Stimulated activated CD4-positive, alpha-beta T cell treated with anti-CD3 and anti-CD28 coated beads, Interleukin-15, amount 100 ng/mL, for 24 hours (primary cell): ENCODE measurements at places on chromosomes 5 and 9.

DNA sequence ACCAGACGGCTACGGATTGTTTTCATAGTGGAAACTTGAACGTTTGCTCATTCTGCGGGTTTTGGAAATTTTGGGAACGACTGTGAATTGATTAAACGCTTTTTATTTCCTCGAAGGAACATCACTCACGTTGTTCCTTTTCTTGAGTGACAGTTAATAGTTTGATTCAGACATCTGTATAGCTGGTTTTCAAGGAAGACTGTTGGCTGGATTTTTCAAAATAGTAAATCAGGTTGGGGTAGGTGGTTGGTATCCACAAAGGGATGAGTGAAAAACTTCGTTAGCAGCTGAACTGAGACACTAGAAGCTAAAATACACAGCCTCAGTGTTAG lies 1.1 kb downstream of the TGFBR1 start:
- no peak for DNase-seq

DNA sequence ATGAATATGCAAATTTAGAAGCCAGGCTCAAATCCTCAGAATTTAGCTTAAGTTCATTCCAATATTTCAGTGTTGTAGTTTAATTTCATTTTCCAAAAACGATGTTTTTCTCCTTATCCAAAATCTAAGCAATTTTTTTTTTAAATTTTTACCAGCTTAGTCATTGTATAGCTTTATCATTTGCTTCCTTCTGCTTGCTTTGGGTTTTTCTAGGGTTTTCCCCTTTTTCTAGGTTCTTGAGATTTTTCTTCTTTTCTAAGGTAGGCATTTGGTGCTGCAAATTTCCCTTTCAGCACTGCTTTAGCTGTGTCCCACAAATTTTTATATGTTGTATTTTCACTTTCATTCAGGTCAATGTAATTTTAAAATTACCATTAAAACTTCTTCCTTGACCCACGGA lies 34.4 kb upstream of the CCDC112 start:
- DNase-seq = no peak

GRCh38 chr9:21709464-21710058 lies 92.9 kb upstream of the MTAP start:
- DNase-seq = peak; percentile 81

GRCh38 chr5:35384658-35385057 lies 154.4 kb upstream of the PRLR start:
- DNase-seq = no peak

- no peak for DNase-seq
These were observed 2.2 kb upstream of the CEP120 start for GRCh38 chr5:123425431-123425830.

GRCh38 chr5:1468247-1468612 lies 23.0 kb upstream of the SLC6A3 start:
- DNase-seq = peak; percentile 36

- peak; percentile 58 for DNase-seq
These were observed 84.5 kb downstream of the RFX3 start for GRCh38 chr9:3441197-3441816.

DNA sequence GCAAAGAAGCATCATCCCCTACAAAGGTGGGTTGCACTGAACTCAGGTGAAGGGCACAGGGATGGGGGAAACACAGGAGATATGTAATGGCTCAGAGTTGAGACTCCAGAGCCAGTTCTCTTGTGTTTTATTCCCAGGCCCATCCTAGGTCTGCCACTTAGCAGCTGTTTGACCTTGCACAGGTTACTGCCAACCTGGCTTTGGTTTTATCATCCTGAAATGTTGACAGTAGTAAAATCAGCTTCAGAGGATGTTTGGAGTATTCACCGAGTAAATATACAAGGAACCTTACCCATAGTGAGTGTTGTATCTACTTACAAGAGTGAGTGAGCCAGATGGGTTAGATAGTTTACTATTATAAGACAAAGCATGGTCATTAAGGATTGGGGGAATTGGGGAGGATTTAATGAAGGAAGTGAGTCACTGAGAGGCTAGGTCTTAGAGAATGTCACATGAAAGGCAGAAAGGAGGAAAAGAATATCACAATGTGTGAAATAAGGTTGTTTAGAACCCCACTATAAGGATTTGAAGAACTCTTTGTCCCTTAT lies 141.3 kb downstream of the MAN2A1 start:
- no peak for DNase-seq

- no peak for DNase-seq
These were observed 95.1 kb upstream of the HMHB1 start for GRCh38 chr5:143716881-143717280.

GRCh38 chr9:104854613-104855012 lies 73.3 kb downstream of the ABCA1 start:
- DNase-seq = no peak

- no peak for DNase-seq
These were observed 512.9 kb downstream of the NTRK2 start for GRCh38 chr9:85182383-85182782.

DNA sequence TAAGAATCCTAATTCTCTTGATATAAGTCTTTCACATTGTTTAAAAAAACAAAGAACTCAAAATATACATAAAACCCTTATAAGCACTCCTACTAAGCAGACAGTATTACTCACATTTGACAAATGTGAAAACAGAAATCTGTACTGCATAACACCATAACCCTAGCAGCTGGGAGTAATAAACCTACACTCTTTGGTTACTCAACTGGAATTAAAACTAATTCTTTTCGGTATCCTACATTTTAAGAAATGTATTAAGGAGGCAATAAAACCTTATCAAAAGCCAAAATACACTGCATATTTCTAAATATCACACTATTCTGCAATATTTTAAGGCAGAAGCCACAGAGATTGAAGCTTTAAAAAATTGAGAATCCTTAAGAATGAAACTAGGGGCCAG lies 6.8 kb downstream of the AUH start:
- no peak for DNase-seq

- DNase-seq = peak; percentile 69
These were observed 27.1 kb upstream of the SLC6A19 start for GRCh38 chr5:1174122-1174936.

- no peak for DNase-seq
These were observed 18.9 kb upstream of the FAM174A start for GRCh38 chr5:100516285-100516684.

- DNase-seq = no peak
These were observed 5.3 kb upstream of the FAM151B start for GRCh38 chr5:80482578-80482977.

- no peak for DNase-seq
These were observed 20.1 kb downstream of the FBXL17 start for GRCh38 chr5:108361771-108362170.

- peak; percentile 65 for DNase-seq
These were observed at the start of gene OSMR for GRCh38 chr5:38845526-38846378. Gene OSMR, plus strand, starts transcription at chr5:38846012. Its CDS starts 23,033 bp downstream, at chr5:38869045.

GRCh38 chr9:126515873-126516505 lies 97.7 kb upstream of the LMX1B start:
- DNase-seq = no peak

DNA sequence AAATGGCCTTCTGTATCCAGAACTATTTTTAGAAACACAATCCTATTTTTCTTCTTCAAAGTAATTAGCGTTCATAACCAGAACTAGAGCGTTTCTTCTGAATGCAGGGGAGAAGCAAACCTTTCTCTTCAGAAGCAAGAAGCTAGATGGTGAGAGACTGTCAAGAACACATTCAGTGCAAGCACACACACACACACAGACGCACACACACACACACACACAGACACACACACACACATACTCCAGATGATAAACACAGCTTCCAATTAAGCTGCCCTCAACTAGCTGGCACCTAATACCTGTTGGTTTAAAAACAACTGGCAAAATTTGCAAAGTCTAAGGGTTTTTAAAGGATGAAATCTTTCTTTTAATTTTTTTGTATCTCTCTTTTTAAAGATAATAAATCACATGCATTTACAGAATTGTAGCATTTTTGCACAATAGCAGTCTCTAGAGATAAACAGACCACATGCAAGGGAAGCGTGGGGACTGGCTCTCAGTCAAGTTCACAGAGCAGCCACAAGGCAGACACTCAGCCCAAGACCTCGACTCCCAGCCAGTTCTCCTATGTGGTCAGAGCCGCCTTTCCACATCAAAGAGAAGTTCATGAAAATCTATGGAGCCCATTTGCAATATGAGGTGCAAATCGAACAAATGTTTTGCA lies 138.5 kb downstream of the TTLL11 start:
- no peak for DNase-seq

- DNase-seq = no peak
These were observed 34.1 kb downstream of the ZNF622 start for GRCh38 chr5:16431490-16431889.
